Activated CD8-positive, alpha-beta memory T cell treated with anti-CD3 and anti-CD28 coated beads, Interleukin-2, amount 50 U/mL, for 4 hours (primary cell): ENCODE measurements at places on chromosomes 7 and 10.

GRCh38 chr7:147756300-147756699, 834.3 kb upstream of the C7orf33 start:
- no peak for DNase-seq

GRCh38 chr7:70585071-70585470, 546.9 kb upstream of the GALNT17 start:
- DNase-seq, result peak; percentile 29

DNA sequence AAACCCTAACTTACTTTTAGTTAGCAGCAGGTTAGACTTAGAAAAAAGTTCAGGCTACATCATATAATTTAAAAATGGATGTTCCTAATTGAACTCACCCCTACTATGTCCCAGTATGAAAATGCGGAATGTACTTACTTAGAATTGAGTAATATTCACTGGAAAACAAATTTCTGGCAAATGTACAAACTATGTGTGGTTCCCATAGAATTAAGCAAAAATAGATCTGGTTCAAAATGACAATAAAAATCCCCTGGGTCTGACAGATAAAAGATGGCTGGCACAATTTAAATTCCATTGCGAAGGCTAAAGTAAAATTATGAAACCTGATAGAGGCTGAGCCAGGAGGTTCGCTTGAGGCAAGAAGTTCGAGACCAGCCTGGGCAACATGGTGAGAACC, 42.4 kb upstream of the PRKAR2B start:
- DNase-seq, result no peak

DNA sequence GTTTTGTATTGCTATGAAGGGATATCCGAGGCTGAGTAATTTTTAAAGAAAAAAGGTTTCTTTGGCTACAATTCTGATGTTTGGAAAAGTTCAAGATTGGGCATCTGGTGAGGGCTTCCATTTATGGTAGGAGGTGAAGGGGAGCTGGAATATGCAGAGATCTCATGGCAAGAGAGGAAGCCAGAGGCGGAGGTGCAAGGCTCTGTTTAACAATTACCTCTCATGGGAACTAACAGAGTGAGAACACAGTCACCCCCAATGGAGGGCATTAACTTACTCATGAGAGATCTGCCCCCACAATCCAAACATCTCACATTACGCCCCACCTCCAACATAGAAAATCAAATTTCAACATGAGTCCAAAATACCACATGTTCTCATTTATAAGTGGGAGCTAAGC, 62.0 kb downstream of the AKR1D1 start:
- DNase-seq, result no peak

DNA sequence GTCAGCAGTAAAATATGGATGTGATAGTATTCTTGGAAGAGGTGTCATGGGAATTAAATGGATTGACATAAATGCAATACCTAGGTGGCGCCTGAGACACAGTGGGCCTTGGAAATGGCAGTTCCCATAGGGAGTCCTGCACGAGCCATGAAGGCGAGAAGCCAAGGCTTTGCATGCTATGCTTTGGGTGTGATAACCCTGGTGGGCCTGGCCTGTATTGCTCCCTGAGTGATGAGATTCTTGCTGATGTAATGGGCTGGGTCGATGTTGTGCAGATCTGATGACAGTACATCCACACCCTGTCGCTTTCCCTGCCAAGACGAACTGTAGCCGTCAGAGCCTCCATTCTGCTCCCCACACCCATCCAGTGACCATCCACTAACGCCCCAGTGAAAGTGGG, 46.4 kb downstream of the CREB5 start:
- no peak for DNase-seq

DNA sequence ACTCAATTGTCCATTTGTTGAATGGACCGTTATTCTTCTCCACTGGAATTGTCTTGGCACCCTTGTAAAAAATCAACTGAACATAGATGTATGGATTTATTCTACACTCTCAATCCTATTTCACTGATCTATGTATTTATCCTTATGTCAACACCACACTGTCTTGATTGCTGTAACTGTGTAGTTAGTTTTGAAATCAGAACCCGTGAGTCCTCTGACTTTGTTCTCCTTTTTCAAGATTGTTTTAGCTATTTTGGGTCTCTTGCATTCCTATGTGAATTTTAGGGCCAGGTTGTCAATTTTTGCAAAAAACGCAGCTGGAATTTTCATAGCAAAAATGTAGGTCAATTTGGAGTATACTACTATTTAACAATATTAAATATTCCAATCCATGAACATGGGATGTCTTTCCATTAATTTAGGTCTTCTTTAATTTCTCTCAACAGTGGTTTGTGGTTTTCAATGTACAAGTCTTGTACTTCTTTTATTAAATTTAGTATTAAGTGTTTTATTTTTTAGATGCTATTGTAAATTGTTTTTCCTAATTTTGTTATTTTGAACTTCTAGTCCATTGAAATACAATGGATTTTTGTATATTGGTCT, 10.0 kb downstream of the CAMK2B start:
- no peak for DNase-seq

DNA sequence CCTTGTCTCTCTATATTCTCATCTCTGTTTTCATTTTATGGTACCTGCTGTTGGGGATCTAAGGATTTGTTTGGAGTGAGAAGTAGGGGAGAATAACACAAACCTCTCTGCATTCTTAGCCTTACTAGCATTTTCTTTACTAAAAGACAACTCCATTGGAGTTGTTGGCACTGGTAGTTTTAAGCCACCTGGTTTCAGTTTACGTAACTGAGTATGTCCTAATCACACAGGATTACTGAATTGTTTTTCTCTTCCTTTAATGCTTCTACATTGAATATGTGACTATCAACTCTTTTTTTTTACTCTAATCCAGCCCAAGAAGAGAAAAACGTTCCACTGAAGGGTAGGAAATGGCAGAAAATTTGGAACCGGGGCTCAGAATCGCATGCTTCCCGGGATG, 30.0 kb upstream of the TRIL start:
- no peak for DNase-seq
